Tongue (tissue), 3 donors: ENCODE measurements at places on chromosomes 4 and X. TPM values are rescaled to one million over a fixed set of nuclear protein-coding genes. Genes with fewer than 3 reads are reported as not detected.
A peak's percentile ranks its signal among the peaks of the same experiment; 100 is the strongest.

DNA sequence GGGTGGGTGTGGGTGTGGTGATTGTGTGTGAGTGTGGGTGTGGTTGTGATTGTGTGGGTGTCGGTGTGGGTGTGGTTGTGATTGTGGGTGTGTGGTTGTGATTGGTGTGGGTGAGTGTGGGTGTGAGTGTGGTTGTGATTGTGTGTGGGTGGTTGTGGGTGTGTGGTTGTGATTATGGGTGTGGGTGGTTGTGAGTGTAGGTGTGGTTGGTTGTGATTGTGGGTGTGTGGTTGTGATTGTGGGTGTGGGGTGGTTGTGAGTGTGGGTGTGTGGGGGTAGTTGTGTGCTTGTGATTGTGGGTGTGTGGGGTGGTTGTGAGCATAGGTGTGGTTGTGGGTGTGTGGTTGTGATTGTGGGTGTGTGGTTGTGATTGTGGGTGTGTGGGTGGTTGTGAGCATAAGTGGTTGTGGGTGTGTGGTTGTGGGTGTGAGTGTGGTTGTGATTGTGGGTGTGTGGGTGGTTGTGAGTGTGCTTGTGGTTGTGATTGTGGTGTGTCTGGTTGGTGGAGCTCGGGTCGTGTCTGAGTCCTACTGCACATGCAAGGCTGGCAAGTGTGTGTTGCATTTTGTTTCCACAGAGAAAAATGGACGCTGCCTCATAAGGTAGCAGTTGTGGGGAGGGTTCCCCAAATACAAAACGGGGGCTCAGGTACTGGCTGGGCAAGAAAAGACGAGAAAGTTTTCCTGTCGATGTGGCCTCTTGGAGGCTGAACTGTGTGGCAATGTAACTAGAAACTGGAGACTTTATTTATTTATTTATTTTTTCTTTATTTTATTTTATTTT, 116.7 kb downstream of the UBE2K start:
- DNase-seq, result no peak

DNA sequence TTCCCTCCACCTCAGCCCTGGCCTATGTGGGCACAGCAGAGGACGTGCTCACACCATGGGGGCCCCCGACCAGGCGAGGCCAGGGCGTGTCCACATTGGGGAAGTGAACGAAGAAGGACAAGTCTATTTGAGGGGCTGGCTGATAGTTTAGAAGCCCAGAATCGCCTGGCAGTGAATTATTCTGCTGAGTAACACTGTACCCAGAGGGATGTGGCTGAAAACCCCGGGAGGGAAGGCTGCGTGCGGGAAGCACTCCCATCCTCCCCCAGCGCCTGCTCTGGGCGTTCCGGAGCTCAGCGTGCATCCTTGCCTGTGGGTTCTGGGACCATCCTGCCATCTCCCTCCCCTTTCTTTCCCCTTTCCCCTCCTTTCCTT, 66.6 kb downstream of the TRMT44 start:
- no peak for DNase-seq

GRCh38 chrX:49921109-49921508, 1.3 kb upstream of the CLCN5 start:
- no peak for DNase-seq

DNA sequence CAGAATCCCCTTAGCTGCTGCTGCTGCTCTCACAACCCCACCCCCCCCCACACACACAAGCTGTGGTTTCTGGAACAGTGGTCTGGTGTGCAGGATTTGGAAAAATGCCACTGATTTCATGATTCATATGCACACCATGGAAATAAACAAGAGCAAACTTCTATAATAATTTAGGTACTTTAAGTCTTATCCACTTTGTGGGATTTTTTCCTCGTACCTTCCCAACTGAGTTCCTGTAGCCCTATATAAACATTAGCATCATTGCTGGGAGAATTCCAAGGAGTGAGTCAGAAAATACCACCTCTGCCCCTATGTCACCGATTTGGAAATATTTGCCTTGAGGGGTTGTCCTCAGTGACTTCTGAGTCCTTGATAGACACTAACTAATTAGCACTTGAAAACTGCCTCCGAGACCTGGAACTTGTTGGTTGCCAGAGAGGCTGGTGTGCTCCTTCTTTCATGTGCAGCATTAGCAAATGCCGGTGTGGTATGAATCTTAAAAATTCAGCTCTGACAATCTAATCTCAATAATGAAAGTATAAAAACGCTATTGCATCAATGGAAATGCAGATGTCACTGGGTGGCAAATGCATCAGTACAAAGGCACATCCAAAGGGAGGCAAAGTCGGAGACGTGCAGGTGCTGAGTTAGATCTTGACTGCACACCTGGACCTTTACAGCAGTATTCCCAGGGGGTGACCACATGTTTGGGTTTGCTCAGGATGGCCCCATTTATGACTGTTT, 61.8 kb downstream of the CPE start:
- DNase-seq, result peak; percentile 57

- DNase-seq, result peak; percentile 28
These were observed 605.2 kb upstream of the EPHA5 start for GRCh38 chr4:66275411-66276038.

DNA sequence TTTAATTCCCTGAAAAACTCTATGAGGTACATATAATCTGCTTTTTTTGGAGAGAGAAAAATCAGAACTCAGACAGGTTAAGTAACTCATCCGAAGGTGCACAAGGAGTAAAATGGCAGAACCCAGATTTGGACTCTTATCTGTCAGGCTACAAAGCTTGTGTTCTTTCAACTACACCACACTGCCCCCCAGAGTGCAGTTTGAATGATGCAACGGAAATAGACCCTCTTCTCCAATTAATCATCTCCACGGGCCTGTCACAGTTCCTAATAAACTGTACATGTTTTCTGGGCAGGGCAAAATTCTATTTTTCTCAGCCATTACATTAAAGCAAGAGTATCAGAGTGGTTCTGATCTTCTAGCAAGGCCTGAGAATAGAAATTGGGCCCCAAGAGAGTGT, 35.3 kb upstream of the DCX start:
- DNase-seq, result peak; percentile 62

The GABRQ gene
- total RNA-seq, result 1.0 TPM

The PPEF2 gene
- 0.10 TPM for total RNA-seq

The C4orf36 gene
- total RNA-seq, result 1.7 TPM

The RBMX2 gene
- 16.1 TPM for total RNA-seq

The ANOS1 gene
- 26.4 TPM for total RNA-seq

The NUDT10 gene
- total RNA-seq, result 2.7 TPM
